ENCODE measurements at places on chromosomes 3 and 15. TPM values are rescaled to one million over a fixed set of nuclear protein-coding genes. Genes with fewer than 3 reads are reported as not detected.

GRCh38 chr15:78358102-78358870 is 18.1 kb downstream of the CRABP1 start:
- H3K27ac ChIP-seq = no peak overlapping the region
- DNase-seq = no peak
- H3K4me1 ChIP-seq = no peaks in the 10 kb centered on the region
- peaks cover 34% of the 10 kb centered on the region for H3K27me3 ChIP-seq
- no peak overlapping the region for H3K4me3 ChIP-seq

The ARGFX gene
- total RNA-seq = not detected

GRCh38 chr3:39290255-39290654 is 10.4 kb upstream of the CX3CR1 start:
- H3K4me1 ChIP-seq = peaks cover 54% of the 10 kb centered on the region
- no peak for DNase-seq
- no peak overlapping the region for H3K27ac ChIP-seq
- no peak overlapping the region for H3K4me3 ChIP-seq
- no peaks in the 10 kb centered on the region for H3K27me3 ChIP-seq
- H3K36me3 ChIP-seq = no peaks in the 10 kb centered on the region

- H3K4me1 ChIP-seq = peaks cover 4% of the 10 kb centered on the region
- H3K4me3 ChIP-seq = no peak overlapping the region
- H3K27me3 ChIP-seq = no peaks in the 10 kb centered on the region
- peak; percentile 63 for DNase-seq
Observed at GRCh38 chr3:161274691-161275298, 53.7 kb downstream of the NMD3 start.

The CLDN16 gene
- total RNA-seq = not detected

The NPAP1 gene
- not detected for total RNA-seq

Data from activated CD8-positive, alpha-beta memory T cell treated with anti-CD3 and anti-CD28 coated beads, Interleukin-2, amount 10 ng/mL, durations not matched to agents 7 days and 5 days (primary cell).